ENCODE measurements at places on chromosomes 7 and 10.

DNA sequence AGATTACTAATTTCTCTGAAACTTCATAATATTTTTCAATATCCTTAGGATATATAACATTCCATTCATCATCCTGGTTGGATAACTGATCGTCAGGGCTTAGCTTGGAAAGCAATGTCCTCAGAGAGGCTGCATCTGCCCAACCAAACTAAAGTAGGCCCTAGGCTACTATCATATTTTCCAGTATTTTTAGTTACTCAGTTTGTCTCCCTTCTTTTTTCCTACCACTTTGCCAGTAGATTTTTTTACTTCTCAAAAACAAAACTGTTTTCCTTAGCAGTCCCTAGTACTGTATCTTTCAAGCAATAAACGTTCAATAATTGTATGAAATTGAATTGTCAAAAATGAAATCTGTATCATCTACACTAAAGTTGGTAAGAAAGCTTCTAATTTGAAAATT is 452.0 kb downstream of the TFEC start:
- no peak overlapping the region for H3K27ac ChIP-seq
- no peaks in the 10 kb centered on the region for H3K4me1 ChIP-seq
- no peaks in the 10 kb centered on the region for H3K36me3 ChIP-seq
- DNase-seq = no peak
- H3K27me3 ChIP-seq = no peaks in the 10 kb centered on the region

DNA sequence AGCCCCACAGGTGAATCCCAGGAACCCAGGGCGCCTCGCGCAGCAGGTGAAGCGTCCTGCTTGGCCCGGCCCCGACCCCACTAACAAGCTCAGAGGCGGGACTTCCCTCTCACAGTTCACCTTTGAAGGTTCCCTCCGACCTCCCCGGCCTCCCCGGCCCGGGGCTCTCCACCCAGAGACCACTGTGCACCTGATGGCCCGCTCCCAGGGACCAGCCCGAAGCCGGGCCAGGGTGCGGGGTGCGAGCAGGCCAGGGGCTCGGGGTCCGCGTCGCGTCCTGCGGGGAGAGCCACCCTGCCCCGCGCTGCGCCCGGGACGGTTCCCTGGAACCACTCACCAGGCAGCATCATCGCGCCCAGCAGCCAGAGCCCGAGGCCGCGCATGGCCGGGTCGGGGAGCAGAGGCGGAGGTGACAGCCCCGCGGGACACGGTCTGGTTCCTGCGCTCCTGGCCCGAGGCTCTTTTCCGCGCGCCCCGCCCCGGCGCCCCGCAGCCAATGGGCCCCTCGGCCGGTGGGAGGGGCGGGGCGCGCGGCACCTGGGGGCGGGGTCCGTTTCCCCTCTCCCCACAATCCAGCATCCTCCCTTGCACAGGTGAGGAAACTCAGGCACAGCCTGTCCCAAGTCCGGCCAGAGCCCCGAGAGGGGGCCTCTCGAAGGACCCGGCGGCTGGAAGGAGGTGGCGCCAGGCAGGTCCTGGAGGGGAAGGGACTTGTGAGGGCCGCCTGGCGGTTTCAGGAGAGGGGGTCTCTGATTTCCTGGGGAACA is at the start of gene ADAM8:
ADAM8 (minus strand) TSS at position 434 of the 767 bp plus-strand sequence; CDS start at position 383, 51 bp downstream.
- peaks cover 9% of the 10 kb centered on the region for H3K27me3 ChIP-seq
- peak within 1 kb of the TSS; percentile 60 for H3K4me3 ChIP-seq
- H3K36me3 ChIP-seq = peaks cover 14% of the 10 kb centered on the region
- no peak within 1 kb of the TSS for H3K27ac ChIP-seq
- peaks cover 20% of the 10 kb centered on the region for H3K4me1 ChIP-seq
- no peak for DNase-seq

DNA sequence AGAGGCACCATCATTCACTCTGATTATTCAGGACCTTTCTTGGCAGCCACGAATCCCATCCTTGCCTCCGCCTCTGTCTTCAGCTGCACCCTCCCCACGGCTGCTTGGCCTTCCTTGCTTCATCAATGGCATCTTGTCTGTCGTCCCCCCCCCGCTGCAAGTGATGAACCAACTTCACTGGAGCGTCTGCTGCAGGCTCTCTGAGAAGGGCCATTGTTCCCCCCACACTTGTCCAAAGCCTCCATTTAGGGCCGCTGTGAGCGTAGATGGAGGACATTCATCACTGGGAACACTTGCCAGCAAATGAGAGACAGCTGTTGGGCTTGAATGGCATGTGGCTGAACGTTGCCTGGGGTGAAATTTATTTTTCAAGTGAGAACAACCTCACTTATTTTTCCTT is 20.1 kb downstream of the AFAP1L2 start:
- no peak for DNase-seq
- peaks cover 35% of the 10 kb centered on the region for H3K4me1 ChIP-seq

- H3K27me3 ChIP-seq = no peaks in the 10 kb centered on the region
- no peak overlapping the region for H3K4me3 ChIP-seq
- H3K36me3 ChIP-seq = no peaks in the 10 kb centered on the region
- DNase-seq = no peak
- peak overlapping the region; percentile 67 for H3K27ac ChIP-seq
These were observed 194.2 kb upstream of the SVIL start for GRCh38 chr10:29828956-29829355.

DNA sequence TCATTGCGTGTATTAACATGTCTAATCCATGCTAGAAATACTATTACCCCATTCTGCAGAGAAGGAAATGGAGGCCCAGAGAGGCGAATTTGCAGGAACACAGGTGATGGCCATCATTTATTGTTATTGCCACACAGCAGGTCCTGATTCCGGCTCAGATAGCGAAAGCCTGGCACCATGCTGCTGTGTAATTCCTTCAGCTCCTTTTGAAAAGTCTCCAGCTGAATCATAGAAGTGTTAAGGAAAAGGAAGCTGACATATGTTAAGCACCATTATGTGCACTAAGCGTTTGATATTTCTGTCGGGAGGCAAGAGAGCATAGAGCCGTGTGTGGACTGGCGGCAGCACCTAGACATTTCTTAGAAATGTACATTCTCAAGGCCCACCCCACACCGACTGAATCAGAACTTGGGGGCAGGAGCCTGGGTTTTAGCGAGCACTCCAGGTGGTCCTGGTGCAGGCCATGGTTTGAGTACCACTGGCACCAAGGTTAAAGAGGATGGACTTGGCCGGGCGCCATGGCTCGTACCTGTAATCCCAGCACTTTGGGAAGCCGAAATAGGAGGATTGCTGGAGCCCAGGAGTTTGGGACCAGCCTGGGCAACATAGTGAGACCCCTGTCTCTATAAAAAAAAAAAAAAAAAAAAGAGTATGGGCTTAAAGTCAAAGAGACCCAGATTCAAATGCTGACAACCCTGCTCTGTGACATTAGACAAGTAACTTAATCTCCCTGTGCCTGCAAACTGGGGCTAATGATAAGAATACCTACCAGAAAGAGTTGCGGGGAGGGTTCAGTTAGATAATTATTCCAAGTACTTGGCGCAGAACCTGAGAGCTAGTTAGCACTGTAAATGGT is 52.2 kb downstream of the UNC5B start:
- DNase-seq = no peak
- peak overlapping the region; percentile 13 for H3K27ac ChIP-seq
- no peak overlapping the region for H3K4me3 ChIP-seq
- H3K36me3 ChIP-seq = no peaks in the 10 kb centered on the region
- peaks cover 39% of the 10 kb centered on the region for H3K4me1 ChIP-seq

- no peak overlapping the region for H3K27ac ChIP-seq
- no peak for DNase-seq
- no peaks in the 10 kb centered on the region for H3K4me1 ChIP-seq
- no peaks in the 10 kb centered on the region for H3K36me3 ChIP-seq
These were observed 7.9 kb downstream of the CALML5 start for GRCh38 chr10:5491477-5491876.

GRCh38 chr7:90312745-90313144 is 8.4 kb downstream of the FAM237B start:
- H3K4me3 ChIP-seq = no peak overlapping the region

Data from esophagus squamous epithelium (tissue), 5 donors.